NCI-H2029 treated with DMSO at 0.1 percent for 48 hours (cell line): ENCODE measurements at places on chromosomes 16 and 17.

- no peak for DNase-seq
Observed at GRCh38 chr16:84753412-84754326, 53.9 kb downstream of the USP10 start.

GRCh38 chr16:70572926-70573270, 49.3 kb downstream of the SF3B3 start:
- DNase-seq: no peak

DNA sequence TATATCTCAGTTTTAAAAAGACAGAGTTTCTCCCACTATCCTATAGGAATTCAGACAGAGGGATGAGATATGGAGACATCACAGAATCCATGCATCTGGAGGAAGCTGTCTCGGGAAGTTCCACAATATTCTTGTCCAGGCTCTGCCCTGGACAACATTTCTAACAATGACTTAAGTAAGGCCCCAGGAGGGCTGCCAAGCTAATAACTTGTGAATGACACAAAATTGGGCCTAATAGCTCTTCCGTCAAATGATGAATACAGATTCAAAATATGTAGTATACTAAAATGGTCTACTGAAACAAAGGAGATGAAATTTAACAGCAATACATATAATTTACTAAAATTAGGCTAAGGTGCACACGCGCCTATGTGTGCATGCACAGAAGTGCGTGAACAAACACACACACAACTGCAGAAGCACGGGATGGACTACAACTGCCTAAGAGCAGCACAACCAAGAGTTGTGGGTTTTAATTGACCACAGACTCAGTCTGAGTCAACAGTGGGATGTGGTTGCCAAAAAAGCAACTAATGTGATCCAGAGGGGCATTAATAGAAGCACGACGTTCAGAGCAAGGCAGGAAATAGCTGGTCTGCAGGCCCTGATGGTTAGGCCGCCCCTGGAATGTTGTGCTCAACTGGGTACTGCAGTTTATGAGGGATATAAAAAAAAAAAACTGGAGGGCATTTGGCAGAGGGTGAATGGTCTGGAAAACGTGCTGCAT, 26.3 kb upstream of the HS3ST2 start:
- peak; percentile 42 for DNase-seq

GRCh38 chr16:79980650-79981521, 380.3 kb upstream of the MAF start:
- no peak for DNase-seq

DNA sequence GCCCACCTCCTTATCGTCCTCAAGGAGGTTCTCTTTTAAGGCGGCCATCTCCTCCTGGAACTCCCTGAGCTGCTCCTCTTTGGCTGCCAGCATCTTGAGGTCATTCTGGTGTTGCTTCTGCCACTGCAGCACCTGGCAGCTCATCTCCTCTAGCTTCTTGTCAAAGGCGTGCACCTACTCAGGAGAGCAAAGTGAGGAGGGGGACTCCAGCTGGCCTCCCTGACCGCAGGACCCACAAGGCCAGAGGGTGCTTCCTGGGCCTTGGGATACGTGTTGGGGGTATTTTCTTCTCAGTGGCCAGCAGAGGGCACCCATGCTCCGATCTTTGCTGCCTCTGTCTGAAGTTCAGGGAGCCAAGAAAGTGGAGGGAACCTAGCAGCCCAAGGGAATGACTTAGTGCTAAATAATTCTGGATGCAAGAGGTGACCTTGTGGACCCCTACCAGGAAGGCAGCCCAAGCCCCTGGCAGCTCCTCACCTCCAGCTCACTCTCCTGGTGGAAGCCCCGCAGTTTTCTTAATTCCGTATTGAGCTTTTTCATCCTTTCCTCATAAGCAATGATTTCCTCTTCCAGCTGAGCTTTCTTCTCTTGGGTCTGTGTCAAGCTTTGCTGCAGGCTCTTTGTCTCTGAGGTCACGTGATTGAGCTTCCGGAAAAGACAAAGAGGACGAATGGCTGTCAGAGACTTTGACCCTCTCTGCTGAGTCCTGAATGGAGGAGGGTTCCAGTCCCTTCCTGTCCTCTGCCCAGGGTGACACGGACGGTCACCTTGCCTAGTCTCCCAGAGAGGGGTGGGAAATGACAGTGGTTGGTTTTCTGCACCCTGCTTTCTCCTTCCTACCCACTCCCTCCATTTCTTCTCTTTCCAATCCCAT, 31.4 kb downstream of the DHX38 start:
- DNase-seq: peak; percentile 17

- DNase-seq: no peak
Observed at GRCh38 chr16:71353736-71354135, 4.8 kb upstream of the CALB2 start.
